CD4-positive, alpha-beta T cell treated with Interleukin-15 for 4 hours (primary cell): ENCODE measurements at places on chromosomes 11 and 22.
A peak's percentile ranks its signal among the peaks of the same experiment; 100 is the strongest.

GRCh38 chr11:134362192-134362901 is 30.6 kb downstream of the GLB1L2 start:
- no peak for DNase-seq

DNA sequence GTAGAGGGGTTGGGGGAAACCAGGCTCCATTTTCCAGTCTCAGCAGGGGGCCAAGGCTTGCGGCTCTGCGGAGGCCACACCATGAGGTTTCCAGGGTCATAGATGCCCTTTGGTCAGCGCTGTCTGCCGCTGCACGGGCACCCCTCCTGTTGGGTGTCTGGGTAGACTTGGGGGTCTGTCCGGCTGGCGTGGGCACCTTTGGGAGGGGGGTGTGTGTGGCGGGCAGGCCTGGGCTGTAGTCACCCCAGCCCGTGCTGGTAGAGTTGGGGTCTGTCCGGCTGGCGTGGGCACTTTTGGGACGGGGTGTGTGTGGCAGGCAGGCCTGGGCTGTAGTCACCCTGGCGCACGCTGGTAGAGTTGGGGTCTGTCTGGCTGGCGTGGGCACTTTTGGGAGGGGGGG is 18.6 kb downstream of the LSP1 start:
- DNase-seq, result no peak

DNA sequence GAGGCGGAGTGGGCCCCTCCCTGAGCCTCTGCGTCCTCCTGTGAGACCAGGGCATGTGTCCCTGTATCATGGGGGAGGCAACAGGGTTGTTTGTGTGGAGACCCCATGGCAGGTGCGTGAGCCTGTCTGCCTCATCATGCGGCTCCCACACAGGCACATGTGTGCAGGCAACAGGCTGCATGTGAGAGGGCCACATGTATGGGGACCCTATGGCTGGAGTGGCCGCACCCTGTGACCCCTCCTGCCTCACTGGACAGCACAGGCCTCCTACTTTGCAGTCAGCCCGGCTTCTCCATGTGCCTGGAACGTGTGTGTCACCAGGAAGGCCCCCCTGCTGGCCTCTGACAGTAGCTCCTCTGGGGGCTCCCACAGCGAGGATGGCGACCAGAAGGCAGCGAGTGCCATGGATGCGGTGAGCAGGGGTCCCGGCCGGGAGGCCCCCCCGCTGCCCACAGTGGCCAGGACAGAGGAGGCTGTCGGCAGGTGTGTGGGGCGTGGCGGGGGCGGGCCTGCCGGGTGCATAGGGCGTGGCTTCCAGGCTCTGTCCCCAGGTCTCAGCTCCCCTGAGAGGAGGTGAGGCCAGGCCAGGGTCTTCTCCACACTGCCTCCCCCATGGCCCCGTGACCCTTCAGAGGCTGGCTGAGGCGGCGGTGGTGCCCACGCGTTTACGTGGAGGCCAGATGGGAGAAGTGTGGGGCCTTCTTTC is 34.1 kb downstream of the SBF1 start:
- DNase-seq, result no peak

GRCh38 chr22:19469421-19469820 is 9.6 kb downstream of the UFD1 start:
- no peak for DNase-seq

DNA sequence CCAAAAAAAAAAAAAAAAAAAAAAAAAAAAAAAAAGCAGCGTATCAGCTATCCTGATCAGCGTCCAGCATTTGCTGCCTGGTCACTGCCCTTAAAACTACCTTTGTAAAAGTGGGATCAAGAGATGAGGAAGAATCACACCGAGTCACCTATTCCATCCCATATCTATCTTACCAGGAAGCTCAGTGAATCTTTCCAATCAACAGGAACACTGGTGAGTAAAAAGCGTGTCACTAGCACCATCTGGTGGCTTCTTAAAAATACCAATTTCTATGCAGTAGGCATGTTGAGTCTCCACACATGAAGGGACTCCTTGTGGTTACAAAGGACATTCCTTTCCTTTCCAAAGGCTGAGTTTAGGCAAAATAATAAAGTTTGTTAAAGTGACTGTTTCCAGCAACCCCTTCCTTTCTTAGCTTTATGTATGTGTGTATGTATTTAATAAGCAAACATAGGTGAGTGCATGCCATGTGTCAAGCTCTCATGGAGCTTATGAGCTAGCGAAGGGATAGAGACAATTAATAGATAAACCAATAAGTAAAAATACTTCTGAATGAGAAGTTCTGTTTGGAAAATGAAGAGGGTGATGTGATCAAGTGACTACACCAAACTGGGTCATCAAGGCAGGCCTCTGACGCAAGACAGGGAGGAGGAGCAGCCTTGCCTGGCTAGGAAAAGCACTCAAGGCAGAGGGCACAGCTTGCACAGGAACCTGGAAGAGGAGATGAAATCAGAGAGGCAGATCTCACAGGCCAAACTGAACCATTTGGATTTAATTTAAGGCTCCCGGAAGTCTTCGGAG is 13.9 kb upstream of the TP53AIP1 start:
- peak; percentile 38 for DNase-seq

- DNase-seq, result peak; percentile 33
Measured at GRCh38 chr11:72589802-72590761, 84.1 kb downstream of the PDE2A start.

DNA sequence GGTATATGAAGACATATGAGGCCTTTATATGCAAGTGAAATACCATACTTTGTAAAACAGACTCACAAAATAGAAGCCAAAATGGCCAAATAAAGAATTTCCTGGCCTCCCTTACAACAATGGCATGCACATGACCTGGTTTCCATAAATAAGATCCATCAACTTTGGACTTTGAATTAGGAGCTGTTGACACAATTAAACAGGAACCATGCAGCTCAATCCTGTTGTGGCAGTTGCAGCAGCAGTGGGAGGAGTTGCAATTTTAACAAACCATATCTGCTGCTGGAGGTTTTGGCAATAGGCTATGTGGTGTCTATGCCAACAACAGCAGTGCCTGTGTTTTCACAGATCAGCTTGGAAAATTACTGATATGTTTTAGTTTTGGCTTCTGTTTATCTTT is 818.6 kb downstream of the FAM181B start:
- no peak for DNase-seq

- DNase-seq, result no peak
Measured at GRCh38 chr11:16082095-16083055, 274.0 kb downstream of the SOX6 start.

GRCh38 chr22:25704701-25705100 is 37.3 kb upstream of the MYO18B start:
- DNase-seq, result no peak

- no peak for DNase-seq
Measured at GRCh38 chr22:49645257-49645656, 182.4 kb downstream of the BRD1 start.

DNA sequence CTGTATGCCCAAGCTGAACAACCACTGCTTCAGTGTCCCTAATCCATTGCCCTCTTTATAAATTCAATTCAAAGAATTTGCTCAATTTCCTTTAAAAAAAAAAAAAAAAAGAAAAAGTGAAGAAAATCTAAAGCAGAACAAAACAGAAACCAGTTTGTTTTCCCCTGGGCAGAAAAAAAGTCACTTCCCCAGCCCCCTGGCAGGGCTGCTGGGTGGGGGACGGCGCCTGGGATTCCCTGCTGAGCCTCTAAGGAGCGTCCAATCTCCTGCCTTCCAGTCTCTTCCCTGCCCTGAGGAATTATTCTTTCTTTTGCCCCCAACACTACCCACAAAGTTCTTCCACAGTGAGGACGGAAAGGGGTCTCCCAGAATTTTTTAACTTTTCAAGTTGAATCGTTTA is 23.9 kb downstream of the DKK3 start:
- no peak for DNase-seq

- no peak for DNase-seq
Measured at GRCh38 chr11:95241681-95242081, 10.7 kb upstream of the SESN3 start.

GRCh38 chr11:89487016-89487415 is 4.2 kb downstream of the NOX4 start:
- DNase-seq, result no peak

GRCh38 chr11:119350302-119350701 is 3.8 kb upstream of the MFRP start:
- DNase-seq, result no peak

- no peak for DNase-seq
Measured at GRCh38 chr11:117840881-117841550, 16.5 kb upstream of the FXYD2 start.

DNA sequence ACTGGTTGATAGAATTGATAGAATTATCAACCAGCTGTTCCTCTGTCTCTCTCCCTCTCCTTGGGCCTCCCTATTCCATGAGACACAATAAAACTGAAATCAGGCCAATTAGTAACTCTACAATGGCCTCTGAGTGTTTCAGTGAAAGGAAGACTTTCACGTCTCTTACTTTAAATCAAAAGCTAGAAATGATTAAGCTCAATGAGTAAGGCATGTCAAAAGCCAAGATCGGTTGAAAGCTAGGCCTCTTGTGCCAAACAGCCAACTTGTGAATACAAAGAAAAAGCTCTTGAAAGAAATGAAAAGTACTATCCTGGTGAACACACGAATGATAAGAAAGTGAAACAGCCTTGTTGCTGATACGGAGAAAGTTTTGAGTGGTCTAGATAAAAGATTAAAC is 16.6 kb downstream of the PIH1D2 start:
- DNase-seq, result no peak

DNA sequence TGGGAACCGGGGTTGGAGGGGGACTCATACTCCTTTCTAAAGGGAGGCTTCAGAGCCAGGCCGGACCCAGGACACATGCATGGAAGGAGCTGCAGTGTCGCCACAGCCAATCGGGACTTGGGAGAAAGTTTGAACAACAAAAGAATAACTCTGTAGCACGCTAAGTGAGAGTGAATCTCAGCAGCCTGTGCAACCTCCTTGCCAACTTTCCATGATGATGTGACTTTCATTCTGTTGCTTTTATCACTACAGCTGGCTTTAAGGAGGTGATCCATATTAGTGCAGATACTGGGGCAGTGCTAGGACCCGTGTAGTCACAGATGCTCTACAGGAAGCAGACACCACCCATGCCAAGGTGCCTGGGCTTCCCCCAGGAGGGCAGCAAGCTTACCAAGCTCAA is 157.3 kb downstream of the MPPED1 start:
- no peak for DNase-seq

- DNase-seq, result no peak
Measured at GRCh38 chr11:31433851-31434250, 64.2 kb downstream of the DNAJC24 start.

- no peak for DNase-seq
Measured at GRCh38 chr22:33124471-33124870, 66.3 kb upstream of the SYN3 start.
